ENCODE measurements at places on chromosomes 1 and 21.

DNA sequence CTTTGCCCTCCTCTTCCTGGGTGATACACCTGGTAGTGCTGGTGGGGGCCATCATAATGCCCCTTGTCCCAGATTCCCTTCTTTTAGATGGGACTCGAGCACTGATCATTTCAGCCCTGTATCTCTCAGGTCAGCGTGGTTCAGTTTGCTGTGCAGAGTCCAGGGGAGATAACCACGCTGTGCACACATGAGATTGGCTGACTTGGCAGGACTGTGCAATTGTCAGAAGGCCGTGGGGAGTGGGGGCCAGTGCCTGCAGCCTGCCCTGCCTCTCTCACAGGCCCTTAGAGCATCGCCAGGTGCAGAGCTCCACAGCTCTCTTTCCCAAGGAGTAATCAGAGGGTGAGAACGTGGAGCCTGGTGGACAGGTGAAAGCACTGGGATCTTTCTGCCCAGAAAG lies 15.2 kb downstream of the EPHX1 start:
- DNase-seq: no peak

- DNase-seq: no peak
Measured at GRCh38 chr1:209218981-209219380, 364.5 kb upstream of the CAMK1G start.

DNA sequence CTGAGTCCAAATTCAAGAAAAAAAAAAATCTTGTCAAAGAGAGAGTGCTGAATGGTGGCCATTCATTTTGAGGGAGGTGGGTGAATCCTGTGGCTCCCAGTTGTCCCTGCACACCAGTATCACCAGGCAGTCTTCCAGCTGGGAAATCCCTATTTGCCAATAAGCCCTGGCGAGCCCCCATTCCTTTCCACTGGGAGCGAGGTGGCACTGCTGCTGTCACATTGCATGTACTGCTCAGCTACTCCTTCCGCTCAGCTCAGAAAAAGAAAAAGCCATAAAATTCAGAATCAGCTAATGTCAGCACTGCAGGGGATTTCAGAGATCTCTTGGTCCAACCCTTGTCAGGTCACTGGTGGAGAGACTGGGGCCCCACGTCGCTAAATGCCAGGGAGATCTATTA lies 298.5 kb downstream of the OMA1 start:
- no peak for DNase-seq

DNA sequence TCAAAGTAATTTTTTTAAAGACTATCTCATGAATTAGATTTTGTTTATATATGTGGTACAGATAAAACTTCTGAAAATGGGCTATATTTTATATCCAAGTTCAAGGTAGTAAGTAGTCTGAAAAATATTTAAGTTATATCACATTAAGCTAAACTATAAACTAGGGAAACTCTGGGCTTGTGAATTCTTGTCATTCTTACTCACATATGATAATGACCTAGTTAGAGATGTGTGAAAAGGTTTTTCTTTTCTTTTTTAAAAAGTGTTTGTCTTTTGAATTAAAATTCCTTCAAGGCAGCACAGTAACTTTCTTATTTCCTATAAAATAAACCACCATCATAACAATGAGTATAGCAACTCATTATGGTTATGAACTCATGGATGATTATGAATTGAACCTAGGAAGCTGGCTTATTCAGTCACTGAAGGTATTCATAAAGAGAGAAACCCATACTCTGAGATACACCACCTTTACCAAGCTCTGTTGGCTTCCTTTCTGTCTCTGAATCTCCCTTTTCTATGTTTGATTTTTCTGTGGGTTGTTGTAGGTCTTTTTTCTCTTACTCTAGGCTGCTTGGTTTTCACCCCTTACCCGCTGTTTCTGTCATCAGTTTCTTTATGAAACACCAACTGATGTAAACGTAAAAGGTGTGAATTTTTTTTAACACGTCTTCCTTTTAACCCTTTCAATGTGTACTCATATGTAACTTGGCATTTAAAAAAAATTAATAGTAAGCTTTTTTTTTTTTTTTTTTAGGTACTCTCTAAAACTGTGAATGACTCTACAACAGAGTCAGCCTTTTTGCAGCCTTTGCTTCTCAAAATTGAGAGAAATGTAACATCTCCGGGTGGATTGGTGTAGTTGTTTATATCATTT lies 25.2 kb downstream of the IL12RB2 start:
- peak; percentile 53 for DNase-seq

DNA sequence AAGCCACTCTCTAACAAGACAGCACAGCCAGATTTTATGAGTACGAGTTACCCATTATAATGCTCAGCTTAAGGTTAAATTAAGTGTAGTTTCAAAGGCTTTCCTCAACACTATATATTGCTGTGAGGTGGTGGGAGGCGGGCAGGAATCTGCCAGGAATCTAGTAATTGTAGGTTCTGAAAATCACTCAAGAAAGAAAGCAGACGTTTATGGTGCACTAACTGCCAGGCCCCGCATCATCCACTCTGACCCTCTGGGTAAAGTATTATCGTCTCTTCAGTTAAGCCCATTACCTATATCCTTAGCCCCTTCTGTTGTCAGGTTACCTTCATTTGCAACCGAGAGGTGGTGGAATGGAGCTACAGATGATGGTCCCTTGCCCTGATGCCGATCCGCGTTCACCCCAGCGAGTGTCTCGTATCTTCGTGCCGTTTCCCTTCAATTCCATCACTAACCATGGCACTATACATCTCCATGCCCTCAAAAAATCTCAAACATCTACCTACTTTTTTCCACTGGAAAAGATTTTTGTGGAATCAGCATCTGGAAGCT lies 12.4 kb downstream of the HMGN1 start:
- DNase-seq: no peak

DNA sequence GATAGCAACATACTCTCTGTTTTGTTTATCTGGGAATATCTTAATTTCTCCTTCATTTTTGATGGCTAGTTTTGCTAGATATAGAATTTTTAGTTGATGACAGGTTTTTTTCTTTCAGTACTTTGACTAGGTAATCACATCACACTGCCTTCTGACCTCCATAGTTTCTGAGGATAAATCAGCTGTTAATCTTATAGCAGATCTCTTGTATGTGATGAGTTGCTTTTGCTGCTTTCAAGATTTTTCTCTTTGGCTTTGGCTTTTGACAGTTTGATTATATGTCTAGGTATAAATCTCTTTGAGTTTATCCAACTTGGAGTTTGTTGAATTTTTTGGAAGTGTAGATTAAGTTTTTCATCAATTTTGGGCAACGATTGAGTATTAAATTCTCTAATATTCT lies 142.6 kb downstream of the ZNF644 start:
- no peak for DNase-seq

DNA sequence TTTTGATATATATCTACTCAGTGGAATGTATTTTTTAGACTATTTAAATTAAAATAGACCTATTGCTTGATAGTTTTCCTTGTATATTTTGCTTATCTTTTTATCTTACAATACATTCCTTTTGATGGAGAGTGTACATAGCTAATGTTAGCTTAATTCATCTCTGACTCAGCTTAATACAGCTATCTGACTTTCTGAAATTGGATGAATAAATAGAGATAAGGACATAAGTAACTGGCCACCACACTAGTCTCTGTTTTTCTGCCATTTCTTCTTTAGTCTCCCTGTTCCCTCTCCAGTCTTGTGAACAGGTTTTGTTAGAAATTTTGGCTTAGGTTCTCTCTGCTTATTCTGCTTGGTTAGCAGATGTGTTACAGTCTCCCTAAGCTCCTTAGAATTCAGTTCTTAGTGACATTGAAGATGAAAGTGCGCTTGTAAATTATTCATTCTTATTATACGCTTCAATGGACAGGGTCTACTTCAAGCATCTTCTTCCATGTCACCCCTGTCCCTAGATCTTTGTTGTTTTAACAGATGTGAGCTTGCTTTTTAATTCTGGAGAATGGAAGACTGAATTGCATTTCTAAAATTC lies 59.6 kb downstream of the XPR1 start:
- no peak for DNase-seq

GRCh38 chr1:151706464-151707415 lies 9.9 kb downstream of the CELF3 start:
- DNase-seq: no peak

GRCh38 chr1:239125027-239125426 lies 261.3 kb upstream of the CHRM3 start:
- DNase-seq: no peak

DNA sequence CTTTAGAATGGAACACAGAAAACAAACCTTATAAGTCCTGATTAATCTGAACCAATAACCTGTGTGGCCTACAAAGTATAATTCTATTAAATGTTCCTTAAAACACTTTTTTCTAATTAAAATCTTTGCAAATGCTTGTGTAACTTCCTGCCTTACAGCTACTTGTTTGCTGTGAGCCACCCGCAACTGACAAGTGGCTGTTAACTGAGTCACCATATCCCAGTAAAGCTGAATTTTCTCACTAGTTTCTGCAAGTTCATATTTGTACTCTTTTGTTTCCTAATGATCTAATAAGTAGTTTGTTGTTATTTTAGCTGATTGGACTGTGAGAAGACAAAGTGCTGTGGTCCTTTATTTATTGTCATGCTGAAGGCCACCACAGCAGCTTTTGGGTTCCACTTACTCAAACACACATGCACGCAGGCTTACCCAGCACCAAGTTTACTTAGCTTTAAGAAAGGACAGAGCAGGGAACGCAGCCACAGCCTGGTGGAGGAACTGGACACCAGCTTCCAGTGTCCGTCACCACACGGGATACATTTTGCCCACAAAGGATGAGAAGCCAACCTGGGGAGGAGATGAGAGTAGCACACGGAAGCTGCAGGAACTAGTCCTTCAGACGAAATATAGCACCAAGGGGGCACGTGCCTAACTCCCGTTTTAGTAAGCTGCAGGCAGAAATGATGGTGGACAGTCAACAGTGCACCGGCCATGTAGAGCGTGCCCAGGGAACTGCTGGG lies 47.8 kb downstream of the LCA5L start:
- DNase-seq: no peak

DNA sequence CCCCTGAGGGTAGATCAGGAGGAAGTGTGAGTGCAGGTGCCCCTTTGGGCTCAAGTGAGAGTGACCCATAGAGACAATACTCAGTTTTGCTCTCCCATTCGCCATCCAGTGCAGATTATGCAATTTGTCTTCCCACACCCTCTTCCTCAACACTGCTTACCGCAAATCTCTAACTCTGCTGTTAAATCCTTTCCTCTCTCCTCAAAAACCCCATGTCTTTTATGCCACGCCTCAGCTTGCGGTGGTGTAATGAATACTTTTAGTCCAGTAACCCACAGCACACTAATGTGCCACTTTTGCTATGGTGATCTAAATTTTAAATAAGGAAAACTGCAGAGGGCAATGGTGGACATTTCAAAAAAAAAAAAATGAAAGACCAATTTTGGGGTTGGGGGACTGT lies 57.7 kb downstream of the PRRX1 start:
- no peak for DNase-seq

DNA sequence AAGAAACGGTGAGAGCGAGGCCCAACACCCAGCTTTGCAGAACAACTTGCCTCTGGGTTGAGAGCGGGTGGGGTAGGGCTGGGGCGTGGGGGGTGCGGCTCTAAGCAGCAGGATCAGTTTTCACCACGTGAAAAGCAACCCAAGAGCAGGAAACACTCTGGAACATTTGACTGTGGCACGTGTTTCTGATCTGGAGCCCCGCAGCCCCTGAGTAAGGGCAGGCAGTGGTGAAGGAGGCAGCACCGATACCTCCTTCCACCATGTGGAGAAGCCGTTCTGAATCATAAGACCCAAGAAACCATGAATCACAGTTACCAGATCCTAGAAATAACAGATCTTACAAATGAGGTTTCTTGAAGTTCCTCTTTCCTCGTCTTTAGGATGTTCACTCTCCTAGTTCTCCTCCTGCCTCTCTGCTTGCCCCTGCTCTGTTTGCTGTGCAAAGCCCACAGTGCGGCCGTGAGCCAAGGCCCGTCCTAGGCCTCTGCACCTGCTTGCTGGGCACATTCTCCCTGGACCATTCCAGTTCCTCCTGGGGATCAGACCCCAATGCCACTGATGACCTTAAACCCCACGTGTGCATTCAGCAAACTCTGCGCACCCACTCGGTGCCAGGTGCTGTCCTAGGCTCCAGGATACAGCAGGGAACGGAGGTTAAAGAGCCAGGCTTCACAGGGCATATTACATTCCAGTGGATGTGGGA lies 31.9 kb downstream of the SLC1A7 start:
- no peak for DNase-seq

DNA sequence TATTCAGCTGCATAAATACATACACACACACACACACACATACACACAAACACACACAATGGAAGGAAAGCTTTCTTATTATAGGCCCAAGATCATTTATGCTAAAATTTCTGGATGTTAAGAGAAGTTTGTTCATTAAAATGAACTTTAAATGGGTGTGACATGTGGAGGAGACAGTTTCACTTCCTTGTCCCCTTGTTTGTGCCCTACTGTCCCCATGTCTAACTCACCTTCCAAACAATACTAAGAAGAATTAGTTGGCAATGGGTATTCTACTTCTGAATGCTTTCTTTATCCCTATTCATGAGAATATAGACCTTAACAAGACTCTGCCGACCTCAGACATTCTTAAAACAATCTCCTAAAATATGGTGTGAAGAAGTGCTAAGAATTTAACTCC lies 63.5 kb upstream of the NRIP1 start:
- DNase-seq: no peak

DNA sequence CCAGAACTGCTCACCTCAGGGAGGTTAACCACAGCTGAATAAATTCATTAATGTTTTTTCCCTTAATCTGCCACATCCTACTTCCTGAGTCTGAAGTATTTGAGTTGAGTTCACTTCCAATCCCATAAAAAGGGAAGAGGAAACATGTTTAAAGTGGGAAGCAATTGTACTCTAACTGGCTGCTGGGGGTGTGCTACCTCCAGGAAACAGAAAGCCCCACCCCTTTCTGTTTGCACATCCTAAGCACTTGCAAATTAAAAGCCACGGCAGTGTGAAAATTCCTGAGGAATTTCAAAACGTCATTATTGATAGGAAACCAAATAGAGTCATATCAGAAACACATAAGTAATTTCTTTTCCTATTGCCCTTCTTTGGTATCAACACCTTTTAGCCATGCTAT lies 307.0 kb upstream of the NR5A2 start:
- DNase-seq: no peak

DNA sequence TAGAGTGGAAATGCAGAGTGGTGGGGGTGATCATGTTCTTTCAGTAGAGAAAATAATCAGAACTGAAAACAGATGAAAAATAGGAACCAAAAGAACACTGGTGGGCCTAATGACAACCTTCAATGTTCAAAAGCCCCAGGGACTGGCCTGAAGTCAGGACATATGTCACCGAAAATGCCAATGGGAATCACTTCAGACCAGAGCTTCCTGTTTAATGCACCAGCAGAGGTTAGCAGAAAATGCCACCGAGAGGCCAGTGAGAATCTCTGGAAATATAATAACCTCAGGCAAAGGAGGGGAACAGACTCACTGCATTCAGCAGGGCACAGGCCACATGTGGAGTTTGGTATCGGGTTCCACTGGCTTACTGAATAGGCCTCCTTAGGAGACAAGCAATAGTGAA lies 15.9 kb upstream of the CD58 start:
- DNase-seq: no peak

- DNase-seq: no peak
Measured at GRCh38 chr1:2179283-2180013, 15.1 kb downstream of the FAAP20 start.

GRCh38 chr1:234655328-234656069 lies 45.5 kb upstream of the IRF2BP2 start:
- DNase-seq: no peak
